ENCODE measurements at places on chromosomes 13 and 19.

DNA sequence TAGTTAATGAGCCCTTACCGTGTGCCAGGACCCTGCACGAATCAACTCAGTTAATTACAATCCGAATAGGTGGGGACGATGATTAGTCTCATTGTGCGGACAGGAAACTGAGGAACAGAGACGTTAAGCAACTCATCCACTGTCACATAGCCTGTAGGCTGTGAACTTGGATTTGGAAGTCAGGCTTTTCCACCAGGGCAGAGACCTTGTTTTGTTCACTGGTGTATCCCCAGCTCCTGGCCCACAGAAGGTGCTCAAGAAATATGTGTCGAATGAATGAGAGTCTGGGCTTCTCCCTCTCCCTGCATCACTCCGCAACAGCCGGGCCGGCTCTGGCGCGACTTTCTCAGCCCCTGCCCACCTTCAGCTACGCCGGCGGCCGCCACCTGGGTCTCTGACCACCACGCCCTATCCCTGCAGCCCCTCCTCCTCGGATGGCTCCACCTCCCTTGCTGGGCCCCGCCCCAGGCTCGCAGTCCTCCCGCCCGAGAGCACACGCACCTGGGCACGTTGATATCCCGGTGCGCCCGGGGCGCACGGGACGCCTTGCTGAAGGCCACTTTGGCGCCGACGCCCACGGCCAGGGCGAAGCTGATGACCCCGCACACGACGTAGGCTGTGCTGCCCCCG lies 1.3 kb downstream of the SHISA7 start:
- DNase-seq = no peak

GRCh38 chr13:24005755-24006281 lies 108.5 kb upstream of the C1QTNF9B start:
- no peak for DNase-seq

- no peak for DNase-seq
Observed at GRCh38 chr19:49430678-49431329, 5.6 kb downstream of the GFY start.

GRCh38 chr13:46361276-46361934 lies 25.6 kb downstream of the RUBCNL start:
- no peak for DNase-seq

DNA sequence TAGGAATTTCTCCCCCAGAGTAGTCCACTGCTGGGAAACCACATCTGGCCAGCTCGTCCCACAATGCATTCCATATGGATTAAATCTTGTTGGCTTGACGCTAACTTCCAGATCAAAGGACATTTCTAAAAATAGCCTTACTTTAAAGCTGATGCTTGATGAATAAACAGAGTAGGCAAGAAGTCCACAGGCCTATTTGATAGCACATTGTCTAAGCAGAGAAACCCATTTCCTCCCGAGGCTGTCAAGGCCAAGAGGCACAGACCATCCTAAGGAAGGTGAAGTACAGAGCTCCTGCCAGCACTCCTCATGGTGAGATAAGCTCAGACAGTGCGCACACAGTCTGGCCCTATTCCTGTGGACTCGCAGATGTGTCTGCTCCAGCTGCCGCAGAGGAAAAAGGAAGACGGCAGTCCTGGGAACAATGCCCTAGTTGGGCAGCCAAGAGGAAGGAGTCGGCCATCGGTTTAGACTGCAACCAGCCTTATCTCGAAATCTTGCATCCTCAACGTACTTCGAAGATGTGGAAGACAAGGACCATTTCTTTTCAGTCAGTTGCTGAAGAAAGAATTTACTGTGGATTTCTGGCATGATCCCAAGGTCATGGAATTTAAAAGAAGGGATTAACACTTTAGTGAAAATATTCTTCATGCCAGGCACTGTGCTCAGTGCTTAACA lies 156.8 kb downstream of the RGCC start:
- DNase-seq = no peak

Measured in NCI-H2081 treated with DMSO at 0.1 percent for 48 hours (cell line).